ENCODE measurements at places on chromosomes 5 and 9. TPM values are rescaled to one million over a fixed set of nuclear protein-coding genes. Genes with fewer than 3 reads are reported as not detected.

- H3K36me3 ChIP-seq, result no peaks in the 10 kb centered on the region
- no peaks in the 10 kb centered on the region for H3K27me3 ChIP-seq
- H3K27ac ChIP-seq, result no peak overlapping the region
- no peak overlapping the region for H3K4me3 ChIP-seq
- H3K4me1 ChIP-seq, result no peaks in the 10 kb centered on the region
- no peak for DNase-seq
Measured at GRCh38 chr5:150118561-150119229, 32.3 kb upstream of the CSF1R start.

DNA sequence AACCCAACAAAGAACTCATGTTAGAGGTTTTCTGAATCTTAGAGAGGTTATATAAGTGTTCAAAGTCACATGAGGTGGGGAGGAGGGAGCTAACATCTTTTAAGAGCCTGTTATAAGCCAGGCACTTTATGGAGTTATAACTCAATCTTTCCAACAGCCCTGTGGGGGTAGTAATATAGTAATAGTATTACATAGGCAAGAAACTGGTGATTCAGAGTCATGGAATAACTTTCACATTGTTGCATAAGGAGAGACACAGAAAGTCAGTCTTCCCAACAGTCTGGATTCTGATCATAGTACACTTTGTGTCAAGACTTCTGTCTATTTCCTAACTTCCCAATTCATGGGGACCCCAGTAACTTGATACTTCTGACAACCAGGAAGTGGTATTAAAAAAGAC lies 89.2 kb downstream of the ACER2 start:
- peaks cover 7% of the 10 kb centered on the region for H3K27me3 ChIP-seq

DNA sequence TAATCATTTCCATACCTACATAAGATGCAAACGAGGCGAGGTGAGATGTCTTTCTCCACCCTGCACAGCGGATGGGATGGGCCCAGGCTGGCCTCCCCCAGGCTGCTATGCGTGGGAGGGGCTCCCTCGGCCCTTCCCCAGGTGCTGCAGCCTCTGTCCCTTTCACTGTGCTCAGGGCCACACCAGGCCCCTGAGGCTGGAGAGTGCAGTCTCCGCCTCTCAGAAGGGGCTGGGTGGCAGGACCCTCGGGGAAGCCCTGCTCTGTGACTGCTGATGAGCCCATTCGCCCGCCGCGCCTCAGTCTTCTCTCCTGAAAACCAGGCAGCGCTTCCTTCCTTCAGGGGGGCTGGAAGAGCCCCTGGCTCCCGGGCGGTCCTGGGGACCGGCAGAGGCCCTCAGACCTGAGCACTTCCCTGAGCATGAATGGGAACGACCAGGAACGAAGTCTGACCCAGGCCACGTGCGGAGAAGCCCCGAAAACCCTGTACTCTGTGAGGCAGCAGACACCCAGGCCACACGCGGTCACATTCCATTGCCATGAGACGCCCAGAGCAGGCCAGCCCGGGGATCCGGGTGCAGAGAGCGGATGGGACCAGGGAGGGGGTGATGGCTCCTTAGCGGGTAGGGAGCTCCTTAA lies 21.9 kb upstream of the NOTCH1 start:
- H3K36me3 ChIP-seq, result no peaks in the 10 kb centered on the region
- no peaks in the 10 kb centered on the region for H3K27me3 ChIP-seq
- H3K4me1 ChIP-seq, result peaks cover 1% of the 10 kb centered on the region
- no peak overlapping the region for H3K4me3 ChIP-seq
- DNase-seq, result no peak

The FAM151B gene
- 0.30 TPM for total RNA-seq
